ENCODE measurements at places on chromosomes 6 and 20.

DNA sequence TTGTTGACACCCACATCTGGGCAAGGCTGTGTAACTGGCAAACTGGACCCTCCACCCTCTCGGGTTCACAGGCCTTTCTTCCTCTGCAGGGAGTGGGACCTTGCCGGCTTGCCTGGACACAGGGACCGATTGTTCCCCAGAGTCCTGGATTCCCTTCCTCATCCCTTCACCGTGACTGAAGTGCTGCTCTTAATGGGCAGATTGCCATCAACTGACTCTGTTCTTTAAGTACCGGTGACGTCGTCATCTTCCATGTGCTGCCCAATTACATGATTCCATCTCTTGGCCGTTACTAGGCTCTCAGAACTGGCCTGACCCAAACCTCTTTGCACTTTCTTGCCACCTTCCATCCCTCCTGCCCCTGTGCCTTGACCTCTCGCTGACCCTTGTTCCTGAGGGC, 85.4 kb downstream of the EYA4 start:
- DNase-seq, result no peak

DNA sequence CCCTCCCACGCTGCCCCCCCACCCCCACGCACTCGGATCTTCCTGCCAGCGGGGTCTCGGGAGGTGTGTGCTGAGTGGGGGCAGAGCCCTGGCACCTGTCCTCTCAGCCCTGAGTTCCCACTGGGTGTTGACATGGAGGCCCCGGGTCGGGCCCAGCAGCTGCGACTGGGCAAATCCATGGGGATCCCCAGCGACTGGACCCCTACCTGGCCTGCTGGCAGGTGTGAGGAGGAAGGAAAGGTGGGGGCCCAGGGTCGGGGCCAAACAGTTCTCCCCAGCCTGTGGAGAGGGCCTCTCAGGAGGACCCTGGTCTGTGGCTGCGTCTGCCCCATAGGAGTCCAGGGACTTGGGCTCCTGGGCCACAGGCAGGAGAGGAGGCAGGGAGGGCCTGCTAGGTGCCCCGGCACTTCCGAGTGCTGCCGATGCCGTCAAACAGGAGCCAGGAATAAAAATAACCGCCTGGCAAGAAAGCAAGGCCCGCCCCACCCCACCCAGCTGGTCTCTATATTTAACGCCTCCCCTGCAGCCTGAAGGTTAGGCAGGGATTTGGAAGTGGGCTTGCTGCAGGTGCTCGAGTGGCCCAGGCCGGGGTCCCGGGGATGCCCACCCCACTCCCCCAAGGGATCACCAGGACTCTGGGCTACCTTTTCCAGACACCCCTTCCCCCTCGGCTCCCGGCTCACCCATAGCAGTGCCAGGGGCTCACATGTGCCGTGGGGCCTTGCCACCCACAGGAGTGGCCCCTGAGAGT, 1.4 kb upstream of the EEF1A2 start:
- DNase-seq, result no peak

- peak; percentile 63 for DNase-seq
These were observed 251.8 kb downstream of the BTBD9 start for GRCh38 chr6:38387971-38388370.

DNA sequence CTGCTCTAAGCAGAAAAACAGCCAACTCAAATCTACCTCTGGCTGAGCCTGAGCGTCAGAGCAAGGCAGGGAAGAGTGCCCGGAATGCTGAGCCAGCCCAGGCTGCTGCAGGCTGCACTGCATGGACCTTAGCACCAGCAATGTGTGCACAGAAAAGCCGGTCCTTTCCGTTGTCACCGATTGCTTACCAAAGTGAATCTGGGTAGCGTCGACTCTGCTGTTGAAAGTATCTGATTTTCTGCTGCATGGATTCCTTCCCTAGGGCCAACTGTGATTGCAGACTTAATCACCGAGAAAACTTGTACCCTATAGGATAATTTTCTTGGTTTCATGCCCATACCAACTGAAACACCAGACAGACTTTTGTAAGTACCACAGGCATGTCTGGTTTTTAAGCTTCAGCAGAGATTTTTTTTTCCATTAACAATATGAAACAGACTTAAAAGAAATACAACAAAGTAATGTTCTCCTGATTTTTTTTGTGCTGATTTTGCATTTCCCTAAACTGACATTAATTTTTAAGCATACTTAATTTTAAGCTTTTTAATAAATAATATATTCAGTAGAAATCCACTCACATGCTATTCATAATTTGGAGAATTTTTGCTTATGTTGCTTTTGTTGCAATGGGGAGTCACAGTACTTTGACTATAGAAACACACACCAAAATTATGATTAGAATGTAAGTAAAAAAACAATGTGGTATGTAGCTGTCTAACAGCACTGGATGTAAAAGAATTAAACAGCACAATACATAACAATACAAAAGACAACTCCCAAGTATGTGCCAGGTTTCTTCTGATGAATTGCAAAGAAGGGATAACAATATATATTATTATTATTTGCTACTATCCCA, 218.0 kb downstream of the THBS2 start:
- DNase-seq, result no peak

DNA sequence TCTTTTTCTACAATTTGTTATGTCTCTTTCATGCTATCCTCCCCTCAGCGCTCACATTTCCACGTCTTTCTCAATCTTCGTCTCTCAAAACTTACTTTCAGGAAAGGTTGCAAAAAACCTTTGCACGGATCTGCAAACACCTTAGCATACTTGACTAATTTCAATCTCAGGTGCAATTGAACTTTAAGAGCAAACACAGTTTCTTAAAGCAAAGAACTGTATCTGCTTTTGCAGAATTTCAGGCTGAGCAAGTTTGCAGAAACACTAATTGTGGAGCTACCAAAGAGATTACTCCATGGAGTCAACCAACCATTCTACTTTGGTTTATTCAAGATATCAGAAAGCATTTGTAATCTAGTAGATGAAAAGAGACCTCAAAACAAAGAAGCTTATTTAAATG, 668.2 kb upstream of the MARCKS start:
- DNase-seq, result no peak

- no peak for DNase-seq
These were observed 10.4 kb upstream of the ZNFX1 start for GRCh38 chr20:49288250-49288751.

- DNase-seq, result peak; percentile 30
These were observed 20.6 kb upstream of the HLA-F start for GRCh38 chr6:29702519-29703103.

- DNase-seq, result no peak
These were observed 598 bp upstream of the SOX4 start for GRCh38 chr6:21592953-21593352.

DNA sequence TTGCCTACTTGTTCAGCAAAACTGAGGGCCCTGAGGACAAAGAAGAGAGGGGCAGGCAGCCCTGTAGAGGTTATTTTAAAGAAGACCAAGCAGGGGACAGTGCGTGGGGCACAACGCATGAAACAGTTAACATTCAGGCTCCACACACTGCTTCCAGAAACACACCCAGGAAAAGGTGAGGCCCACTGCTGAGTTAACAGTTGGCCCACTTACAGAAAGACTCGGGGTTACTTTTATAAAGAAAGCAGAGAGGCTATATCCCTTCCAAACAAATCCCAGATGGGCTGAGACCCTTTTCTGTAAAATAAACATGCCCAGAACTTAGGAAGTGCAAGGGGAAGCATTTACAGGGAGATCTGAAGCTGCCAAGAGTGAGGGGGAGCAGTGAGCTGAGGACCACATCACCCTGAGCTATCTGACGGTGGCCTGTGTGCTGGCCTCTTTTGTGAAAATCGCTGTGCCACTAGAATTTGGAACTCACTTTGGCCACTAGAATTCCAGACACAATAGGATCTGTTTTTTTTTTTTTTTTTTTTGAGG, 49.8 kb upstream of the SSTR4 start:
- DNase-seq, result peak; percentile 23

DNA sequence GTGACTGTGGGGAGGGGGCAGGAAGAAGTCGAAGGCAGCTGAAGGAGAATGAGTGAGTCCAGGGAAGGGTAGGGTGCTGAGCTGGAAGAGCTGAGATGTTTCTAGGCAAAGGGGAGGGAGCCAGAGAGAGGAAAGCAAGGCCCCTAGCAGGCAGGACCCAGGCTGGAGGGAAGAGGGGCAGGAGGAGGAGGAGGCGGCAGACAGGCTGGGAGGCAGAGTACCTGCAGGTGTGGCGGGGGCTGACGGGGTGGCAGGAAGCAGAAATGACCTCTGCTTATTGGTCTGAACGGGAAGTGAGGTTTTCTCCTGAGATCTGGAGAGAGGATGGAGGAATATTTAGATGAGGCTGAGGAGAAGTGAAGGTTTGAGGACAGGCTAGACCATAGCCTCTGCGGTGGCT, 10.7 kb upstream of the EMILIN3 start:
- DNase-seq, result no peak
